Hair follicular keratinocyte (primary cell): ENCODE measurements at places on chromosomes 2 and 18. TPM values are rescaled to one million over a fixed set of nuclear protein-coding genes. Genes with fewer than 3 reads are reported as not detected.

Gene ALLC
- not detected in 2 replicates for total RNA-seq

Gene ALPP
- total RNA-seq, result not detected in 2 replicates

Gene SP110
- 5.4 and 8.9 TPM in 2 replicates for total RNA-seq

Gene THOC1
- 21.0 and 34.4 TPM in 2 replicates for total RNA-seq

Gene DLX2
- total RNA-seq, result 0.46 and 1.0 TPM in 2 replicates

Gene CTNNA2
- total RNA-seq, result not detected in 2 replicates

Gene CRYGC
- total RNA-seq, result not detected in 2 replicates
